GM03348 (cell line): ENCODE measurements at places on chromosomes 6 and 20.

DNA sequence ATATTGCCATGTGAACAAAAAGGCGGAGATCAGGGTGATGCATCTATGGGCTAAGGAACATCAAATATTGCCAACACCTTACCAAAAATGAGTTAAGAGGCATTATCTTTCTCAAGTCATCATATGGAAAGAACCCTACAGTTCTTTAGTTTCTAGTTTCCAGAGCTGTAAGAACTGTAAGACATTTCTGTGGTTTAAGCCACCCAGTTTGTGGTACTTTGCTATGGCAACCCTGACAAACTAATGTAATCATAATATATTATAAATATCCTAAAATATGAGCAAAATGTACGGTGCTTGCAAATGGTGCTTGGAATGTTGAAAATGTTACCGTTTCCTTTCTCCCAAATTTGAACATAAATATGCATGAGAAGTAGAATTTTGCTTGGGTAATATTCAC is 349.6 kb downstream of the PHF3 start:
- no peak for DNase-seq

DNA sequence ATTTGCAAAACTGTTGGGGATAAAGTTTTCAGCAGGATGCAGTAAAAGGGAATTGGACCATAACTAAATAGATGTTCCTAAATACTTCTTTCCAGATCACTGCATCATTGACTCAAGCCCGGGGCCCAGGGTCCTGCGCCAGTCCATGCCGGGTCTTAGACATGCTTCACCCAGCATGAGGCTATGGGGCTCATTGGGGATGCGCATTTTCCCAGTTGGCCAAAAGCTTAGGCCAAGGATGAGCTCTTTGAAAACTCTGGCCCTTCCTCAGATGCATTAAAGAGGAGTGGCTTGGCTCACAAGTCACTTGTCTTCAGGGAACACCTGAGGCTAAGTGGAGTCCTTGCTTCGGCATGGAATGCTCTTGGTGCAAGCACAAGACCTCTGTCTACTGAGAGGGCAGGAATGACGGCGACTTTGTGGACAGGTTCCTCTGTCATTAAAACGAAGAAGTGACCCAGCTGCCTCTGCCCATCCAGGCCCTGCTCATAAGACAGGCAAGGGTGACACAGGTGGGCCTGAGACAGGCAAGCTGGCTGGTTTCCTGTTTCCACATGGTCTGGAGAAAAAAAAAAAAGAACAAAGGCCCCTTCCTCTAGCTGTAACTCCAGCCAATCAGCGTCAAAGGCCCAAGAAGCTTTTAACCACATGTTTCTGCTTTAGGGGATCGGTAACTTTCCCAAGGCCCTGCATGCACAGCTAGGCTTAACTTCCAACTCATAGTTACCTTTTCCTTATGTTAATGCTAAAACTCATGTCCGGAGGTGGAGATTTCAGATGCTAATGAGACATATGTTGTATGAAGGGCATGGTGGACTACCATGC is 81.4 kb upstream of the CDH4 start:
- DNase-seq = no peak

DNA sequence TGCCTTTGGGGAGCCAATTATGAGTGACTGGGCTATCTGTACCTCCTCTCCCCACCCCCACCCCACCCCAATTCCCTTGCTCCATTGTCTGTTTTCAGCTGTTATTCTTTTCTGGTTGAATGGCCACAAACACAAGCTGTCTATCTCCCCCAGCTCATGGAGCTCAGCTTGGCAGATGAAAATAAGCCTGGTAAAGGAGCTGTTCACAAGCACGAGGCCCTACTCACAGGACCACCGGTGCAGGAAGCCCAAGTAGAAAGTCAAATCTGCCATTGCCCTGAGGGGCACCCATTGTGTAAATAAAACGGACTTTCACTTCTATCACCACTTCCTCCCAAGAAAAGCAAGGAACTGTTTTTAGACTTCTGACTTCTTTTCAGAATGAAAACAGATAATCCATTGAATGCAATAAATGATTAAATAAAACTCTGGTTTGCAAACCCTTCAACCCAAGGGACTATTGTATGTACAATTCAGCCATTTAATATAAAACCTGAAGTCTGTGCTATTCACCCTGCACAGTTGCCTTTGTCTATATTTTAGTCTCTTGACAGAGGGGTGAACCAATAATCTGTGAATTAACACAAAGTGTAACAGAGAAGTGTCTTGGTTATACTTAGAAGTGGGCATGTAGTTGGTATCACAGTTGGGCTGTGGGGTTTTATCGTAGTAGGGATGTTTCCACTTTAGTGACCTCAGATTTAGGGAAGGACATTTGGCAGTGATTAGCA is 27.7 kb downstream of the RIPOR2 start:
- DNase-seq = no peak

DNA sequence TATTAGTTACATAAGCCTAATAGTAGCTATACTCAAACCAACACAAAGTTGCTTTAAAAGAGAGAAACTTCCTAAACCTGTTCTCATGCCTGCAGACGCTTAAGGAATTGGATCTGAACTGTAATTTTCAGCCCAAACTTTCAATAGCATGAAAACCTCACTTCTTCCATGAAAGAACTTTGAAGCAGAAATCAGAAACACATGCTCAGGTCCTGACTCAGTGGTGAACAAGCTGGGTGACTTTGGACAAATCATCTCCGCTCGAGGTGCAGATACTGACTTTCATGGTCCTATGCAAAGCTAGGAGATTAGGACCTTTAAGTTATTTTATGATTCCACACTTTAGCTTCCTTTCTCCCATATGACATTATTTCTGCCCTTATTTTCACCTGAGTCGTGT is 36.5 kb downstream of the NOX3 start:
- DNase-seq = peak; percentile 40

GRCh38 chr6:16316741-16317251 is 78.4 kb downstream of the GMPR start:
- peak; percentile 73 for DNase-seq

DNA sequence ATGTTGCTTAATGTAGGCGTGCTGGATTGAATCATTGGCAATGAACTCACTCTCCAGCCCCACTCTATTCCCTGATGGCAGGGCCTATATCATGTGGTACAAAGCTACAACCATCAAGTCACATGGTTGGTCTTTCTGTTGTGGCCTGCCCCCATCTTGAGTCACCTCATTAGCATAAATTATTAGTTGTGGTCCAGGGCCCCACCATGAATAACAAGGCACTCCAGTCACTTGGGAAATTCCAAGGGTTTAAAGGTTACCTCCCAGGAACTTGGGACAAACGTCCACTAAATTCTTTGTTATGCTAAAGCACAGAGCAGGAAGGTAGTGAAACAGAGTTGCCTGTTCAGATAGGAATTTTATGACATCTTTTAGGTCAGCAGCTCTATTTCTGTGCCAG is 193.7 kb downstream of the SLC35F1 start:
- DNase-seq = no peak

DNA sequence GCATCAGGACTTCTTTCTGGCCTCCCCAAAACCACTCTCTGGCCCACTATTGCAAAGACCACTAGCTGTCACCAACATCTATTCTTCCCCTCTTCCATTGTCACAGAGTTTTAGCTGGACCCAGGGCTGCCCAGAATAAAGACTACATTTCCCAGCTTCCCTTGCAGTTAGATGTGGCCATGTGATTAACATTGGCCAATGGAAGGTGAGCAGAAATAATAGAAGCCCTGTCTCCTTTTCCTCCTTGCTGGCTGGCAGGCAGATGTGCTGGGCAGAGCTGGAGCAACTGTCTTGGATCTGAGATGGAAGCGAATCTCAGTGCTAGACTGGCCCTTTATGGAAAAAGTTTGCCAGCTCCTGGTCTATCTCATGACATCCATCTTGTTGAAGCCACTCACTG is 97.0 kb downstream of the KCNB1 start:
- DNase-seq = peak; percentile 32

- DNase-seq = peak; percentile 10
These were observed 139.5 kb upstream of the FAM83B start for GRCh38 chr6:54706844-54707605.

- DNase-seq = peak; percentile 93
These were observed 4.6 kb downstream of the SMIM29 start for GRCh38 chr6:34243901-34244884.

DNA sequence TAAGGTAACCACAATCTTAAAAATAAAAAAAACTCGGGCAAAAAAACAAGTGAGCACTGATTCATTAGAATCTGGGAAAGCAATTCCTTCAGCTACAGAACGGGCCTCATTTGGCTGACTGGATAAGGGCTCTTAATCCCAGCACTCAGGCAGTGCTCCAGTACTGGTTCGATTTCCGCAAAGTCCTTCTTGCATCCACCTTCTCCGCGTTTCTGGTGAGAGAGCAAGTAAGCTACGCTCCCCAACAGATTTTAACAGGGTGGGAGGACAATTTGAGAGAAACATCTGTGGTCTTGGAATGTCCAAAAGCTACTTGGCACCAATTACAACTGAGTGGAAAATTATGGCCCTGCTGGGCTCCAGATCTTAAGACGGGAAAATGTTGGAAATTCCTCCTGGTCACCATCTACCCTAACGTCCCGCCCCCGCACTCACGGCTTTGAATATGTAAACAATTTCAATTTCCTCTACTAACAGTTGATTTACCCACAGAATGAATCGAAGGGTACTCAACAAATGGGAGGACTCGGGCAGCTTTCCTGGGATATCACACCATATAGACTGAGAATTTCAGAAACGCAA is 18.1 kb upstream of the ZSCAN9 start:
- no peak for DNase-seq

DNA sequence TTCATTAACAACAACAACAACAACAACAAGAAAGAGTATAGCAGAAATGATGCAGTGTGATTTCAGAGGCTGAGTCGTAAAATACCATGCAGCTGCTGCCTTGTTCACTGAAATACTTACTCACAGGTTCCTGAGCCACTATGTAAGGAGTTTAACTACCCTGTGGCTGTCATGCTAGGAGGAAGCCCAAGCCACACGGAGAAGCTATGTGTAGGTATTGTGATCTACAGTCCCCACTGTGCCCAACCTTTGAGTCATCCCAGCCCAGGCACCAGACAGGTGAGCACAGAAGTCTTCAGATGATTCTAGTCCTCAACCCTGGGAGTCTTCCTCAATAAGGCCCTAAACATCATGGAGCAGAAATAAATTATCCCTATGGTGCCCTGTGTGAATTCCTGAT is 14.6 kb upstream of the RALY start:
- no peak for DNase-seq

- no peak for DNase-seq
These were observed 11.4 kb downstream of the CRISP3 start for GRCh38 chr6:49732781-49733180.

DNA sequence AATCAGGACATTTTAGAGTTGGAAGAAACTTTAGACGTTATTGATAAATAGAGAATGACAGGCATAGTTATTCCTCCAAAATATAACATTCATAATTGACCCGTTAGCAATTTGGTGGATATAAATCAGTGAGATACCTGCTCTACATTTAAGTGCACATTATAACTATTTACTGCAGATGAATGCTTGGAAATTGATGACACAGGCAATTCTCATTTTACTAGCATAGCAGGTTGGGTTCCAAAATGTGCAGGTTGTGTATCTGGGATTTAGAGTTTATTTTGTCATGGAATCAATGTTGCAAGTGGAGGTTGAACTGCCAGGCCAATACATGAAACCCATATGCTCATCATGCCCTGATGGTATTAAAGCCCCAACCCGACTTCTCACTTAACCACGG is 44.4 kb upstream of the PROKR2 start:
- DNase-seq = no peak

DNA sequence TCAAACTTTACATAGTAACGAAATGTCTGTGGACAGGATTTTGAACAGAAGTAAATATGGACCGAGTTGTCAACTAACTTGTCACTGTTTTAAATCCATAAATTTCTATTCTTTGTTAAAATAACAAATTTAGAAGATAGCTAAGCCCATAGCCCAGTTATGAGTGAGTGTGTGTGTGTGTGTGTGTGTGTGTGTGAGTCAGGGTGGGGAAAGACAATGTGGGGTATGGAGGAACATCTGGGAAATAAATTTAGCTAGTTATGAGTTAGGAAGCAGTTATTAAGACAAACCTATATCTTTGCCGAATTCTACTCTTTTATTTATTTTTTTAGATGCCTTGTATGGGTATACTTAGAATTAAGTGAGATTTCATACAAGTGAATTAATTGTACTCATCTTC is 9.0 kb downstream of the TPBG start:
- no peak for DNase-seq

DNA sequence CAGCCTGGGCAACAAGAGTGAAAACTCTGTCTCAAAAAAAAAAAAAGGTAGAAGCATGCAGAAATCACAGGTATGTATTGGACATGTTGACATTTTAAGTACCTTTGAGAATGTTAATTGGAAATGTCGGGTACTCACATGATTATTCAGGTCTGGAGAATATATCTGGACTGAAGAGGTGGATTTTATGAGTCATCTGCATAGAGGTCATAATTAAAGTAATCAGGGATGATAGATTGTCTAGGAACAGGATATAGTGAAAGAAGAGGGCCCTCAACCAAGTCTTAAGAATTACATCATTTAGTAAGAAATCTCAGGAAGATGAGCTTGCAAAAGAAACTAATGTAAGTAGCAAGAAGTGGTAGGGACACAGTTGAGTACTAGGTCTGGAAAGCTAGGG is 212.5 kb downstream of the UTRN start:
- DNase-seq = no peak

DNA sequence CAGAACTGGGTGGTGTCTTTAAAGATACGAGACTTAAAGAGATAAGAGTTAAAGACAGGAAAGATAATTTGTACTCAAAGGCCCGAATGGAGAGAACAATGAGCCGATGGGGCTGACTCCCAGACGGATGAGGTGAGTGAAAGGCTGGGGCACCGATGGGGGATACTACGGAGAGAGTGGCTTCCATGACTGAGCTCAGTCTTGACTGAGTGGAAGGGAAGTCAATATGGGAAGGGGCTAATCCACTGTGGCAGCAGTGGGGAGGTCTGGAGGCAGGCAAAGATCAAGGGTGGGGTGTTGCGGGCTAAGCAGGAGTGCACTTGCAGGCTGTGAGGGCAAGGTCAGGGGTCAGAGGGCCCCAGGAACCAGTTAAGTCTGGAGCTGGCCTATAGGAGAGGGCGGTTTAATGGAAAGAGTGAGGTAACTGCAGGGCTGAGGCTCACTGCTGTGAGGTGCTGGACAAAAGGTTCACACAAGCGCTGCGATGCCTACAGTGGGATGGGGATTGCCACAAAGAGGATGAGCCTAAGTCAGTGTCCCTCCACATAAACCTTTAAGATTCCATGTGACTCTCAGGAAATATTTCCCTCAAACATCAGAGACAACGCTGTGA is 42.1 kb downstream of the FAXC start:
- DNase-seq = no peak

DNA sequence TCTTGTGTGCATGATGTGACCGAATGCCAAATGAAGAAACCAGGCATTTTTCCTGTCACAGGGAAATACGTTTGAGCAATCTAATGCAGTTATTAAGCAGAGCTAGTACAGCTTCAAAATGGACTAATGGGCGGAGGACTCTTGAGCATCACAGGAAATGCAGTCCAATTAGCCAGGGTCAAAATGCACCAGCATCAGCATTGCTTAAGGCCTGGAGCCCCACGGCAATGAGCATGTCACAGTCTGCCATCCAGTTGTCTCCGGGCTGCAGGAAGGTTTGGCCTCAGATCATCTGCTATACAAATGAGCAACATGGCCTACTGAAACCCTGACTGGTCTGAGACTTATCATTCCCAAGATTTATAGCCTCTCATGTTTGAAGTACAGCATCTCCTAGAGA is 652.1 kb upstream of the SLC35B3 start:
- no peak for DNase-seq
